ENCODE measurements at places on chromosomes 5 and 9.

DNA sequence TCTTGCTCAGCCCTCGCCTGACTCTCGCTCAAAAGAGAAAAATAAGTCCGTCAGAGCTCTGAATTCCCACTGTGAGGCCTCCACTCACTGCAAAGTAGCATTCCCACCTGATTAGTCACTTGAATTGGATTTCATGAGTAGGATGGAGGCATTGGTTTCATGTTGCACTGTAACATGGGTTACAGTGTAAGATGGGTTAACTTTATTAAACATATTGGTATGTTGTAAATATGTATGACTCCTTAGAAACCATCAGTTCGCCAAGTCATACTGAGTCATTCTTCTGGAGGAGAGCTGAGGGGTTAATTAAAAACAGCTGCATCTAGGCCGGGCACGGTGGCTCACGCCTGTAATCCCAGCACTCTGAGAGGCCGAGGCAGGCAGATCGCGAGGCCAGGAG, 93.8 kb upstream of the BNC2 start:
- DNase-seq = no peak

- DNase-seq = no peak
Measured at GRCh38 chr9:27336126-27336525, 39.2 kb upstream of the EQTN start.

- DNase-seq = peak; percentile 32
Measured at GRCh38 chr5:65213921-65214525, 267.7 kb downstream of the ADAMTS6 start.

GRCh38 chr5:147619281-147619878, 109.5 kb upstream of the DPYSL3 start:
- DNase-seq = no peak

DNA sequence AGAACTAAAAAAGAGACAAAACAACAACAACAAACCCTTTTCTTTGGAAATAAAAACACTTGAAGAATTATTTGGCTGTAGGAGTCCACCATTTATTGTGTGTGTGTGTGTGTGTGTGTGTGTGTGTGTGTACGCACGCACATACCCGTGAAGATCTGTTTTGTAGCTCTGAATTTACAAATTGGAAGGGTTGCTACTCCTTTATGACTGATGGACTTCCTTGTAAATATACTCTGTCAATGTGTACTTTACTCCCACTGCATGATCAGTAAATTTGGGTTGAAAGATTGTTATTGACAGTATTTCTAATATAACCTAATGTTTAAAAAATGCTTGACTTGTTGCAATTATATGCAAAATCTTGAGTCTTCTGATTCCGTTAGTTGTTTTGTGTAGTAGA, 148.1 kb downstream of the ATG10 start:
- DNase-seq = no peak

- DNase-seq = no peak
Measured at GRCh38 chr9:133653638-133654037, 17.5 kb downstream of the DBH start.

Data from OCI-M1 (cell line).